ENCODE measurements at places on chromosomes 3 and 15. TPM values are rescaled to one million over a fixed set of nuclear protein-coding genes. Genes with fewer than 3 reads are reported as not detected.

Gene ATP13A5
- total RNA-seq, result 0.86 TPM

Gene ACP3
- total RNA-seq, result 2.1 TPM

Gene TRAT1
- 0.78 TPM for total RNA-seq

Gene C15orf39
- 27.0 TPM for total RNA-seq

Gene KLHL6
- total RNA-seq, result 3.7 TPM

Gene TEX55
- total RNA-seq, result not detected

Gene ROPN1
- not detected for total RNA-seq

Gene NANOGP8
- total RNA-seq, result 0.46 TPM

Gene NPAP1
- total RNA-seq, result 0.17 TPM

GRCh38 chr3:121619691-121620090, 26.5 kb downstream of the FBXO40 start:
- DNase-seq, result no peak

GRCh38 chr3:177820683-177821316, 623.5 kb upstream of the TBL1XR1 start:
- no peak for DNase-seq

GRCh38 chr3:9135930-9136525, 113.4 kb downstream of the SRGAP3 start:
- no peak for DNase-seq

- no peak for DNase-seq
Measured at GRCh38 chr3:109355625-109356441, 18.5 kb upstream of the DPPA4 start.

DNA sequence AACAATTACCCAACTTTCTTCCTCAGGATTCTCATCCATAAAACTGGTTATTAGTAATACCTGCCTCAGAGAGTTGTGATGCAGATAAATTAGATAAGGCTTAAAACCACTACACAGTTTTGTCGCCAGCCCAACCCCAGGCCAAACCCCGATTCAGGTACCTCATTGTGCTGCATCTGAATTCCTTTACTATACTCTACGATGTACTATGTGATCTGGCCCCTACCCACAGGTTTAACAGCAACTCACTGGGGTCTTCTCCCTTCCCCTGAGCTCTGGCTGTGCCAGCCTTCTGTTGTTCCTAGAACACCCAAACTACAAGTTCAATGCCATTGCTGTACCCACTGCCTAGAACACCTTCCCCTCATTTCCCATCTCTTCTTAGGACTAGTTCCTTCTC, 64.6 kb downstream of the MYO5A start:
- no peak for DNase-seq

- DNase-seq, result no peak
Measured at GRCh38 chr3:10338164-10338470, 17.2 kb upstream of the SEC13 start.

GRCh38 chr3:4021162-4021561, 221.9 kb downstream of the LRRN1 start:
- DNase-seq, result no peak

DNA sequence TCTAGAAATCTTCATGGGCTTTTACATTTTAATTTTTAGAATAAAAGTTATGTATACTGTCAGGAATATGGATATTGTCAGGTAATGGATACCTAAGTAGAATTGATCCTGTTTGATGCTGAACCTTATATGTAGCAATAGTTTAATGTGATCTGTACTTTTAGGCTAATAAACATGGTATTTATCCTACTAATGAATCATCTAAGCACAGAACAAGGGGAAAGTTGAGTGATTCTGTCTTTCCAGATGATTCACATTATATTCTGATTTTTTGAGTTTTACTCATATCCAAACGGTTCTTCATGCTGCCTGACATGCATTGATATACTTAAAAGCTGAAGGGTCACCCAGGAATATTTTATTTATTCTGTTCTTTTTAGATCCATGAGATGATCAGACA, 34.5 kb downstream of the FANCI start:
- no peak for DNase-seq

DNA sequence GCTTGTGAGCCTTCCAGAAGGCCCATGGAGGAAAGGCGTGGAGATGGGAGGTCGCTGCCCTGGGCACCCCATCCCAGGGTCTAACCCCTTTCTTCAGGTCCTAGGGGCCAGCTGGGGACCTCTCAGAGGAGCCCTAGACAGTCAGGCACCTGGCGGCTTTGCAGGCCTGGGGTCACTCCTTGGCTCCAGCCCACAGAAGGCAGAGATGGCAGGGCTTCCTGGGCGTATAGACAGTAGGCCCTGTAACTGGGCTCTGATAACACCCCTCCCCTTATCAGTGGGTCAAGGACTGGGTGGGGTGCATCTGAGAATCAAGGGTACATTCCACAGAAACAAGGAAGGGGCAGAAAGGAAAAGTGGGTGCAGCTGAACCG, 16.7 kb downstream of the ZDHHC19 start:
- DNase-seq, result no peak

DNA sequence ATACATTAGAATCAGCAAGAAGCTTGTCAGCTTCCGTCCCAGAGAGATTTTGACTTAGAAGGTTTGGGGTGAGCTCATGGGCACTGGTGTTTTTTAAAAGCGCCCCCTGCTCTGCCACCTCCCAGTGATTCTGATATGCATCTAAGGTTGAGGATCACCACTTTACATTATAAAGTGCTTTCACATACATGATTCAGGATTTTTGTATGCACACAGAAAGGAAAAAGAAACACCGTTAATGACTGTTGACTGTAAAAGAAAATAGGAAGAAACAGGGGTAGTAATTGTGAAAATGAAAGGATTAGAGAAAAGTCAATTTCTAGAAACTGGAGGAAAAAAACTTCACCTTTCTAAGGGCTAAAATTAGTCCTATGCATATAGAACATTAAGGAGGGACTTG, 104.9 kb upstream of the ZBED2 start:
- no peak for DNase-seq

DNA sequence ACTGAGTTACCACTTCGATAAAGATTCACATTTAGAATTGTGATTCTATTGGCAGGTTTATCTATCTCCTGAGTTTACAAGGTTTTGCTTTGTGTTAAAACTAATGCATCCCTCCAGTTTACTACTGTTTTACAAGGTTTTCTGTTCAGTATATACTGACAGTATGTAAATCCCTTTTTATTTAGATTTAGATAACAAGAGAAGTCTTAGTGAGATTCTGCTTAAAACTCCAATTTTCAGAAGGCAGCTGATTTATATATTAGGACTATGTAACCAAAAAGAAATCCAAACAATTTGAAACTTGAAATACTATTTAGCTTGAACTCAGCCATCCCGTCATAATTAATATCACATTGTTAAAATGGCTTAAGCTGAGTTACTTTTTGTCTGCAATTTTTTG, 619.2 kb downstream of the NAALADL2 start:
- no peak for DNase-seq

DNA sequence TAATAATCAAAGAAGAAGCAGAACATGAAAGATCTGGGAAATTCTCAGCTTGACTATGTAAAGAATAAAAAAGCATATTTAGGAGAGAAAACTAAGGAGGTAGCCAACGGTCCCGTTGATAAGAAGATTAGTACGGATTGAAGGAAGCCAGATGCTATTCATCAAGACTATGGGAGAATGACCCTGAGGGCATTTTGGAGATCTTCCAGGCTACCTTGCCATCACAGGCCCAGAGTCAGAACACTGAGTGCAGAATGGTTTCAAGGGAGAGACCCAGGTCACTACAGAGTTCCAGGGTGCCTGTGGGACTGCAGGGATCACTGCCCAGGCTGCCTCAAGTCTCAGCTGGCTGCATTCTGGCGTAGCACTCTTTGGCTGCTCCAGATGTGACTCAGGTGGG, 752.9 kb upstream of the ARPP21 start:
- no peak for DNase-seq

DNA sequence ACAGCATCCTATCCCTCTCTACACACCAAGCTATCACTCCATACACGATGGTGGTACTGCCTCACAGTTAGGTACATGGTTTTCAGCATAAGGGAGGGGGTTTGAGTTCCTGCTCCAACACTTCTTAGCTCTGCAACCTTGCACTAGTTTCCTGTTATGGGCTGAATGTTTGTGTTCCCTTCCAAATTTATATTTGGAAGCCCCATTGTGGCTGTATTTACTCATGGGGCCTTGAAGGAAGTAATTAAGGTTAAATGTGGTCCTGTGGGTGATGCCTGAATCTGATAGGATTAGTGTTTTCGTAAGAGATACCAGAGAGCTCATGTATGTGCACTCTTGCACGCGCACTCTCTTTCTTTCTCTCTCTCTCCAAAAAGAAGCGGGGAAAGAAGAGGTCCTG, 259.4 kb downstream of the RORA start:
- DNase-seq, result no peak

DNA sequence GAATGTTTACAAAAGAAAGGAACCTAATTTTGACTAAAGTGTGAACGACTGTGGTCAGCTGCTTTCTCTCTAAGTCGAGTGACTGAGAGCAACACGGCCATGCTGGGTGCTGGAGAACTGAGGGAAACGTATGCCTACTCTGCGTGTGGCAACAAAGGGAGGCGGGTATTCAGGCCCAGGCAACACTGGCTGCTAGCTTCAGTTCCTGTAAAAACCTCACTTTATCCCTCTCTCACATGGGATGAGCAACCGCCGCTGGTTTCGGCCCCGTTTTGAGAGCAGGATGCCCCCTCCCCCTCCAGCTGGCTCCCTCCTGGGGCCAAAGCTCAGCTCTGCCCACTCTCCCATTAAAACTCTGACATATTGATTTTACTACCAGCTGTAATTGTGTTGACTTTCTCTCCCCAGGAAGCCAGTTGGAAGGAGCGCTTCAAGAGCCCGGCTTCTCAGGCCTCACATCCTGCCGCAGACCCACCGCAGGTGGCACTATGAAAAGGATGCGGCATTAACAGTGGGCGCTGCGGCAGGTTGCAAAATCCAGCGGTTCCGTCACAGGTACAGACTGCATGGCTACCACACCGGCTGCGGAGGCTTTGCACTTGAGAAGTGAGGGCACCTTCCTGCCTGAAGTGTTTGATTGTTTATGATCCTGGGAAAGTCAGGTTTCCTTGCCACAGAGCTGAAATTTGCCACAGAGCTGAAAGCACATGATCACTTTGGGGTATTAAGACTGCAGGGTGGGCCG, 12.7 kb downstream of the PLXND1 start:
- DNase-seq, result peak; percentile 57

DNA sequence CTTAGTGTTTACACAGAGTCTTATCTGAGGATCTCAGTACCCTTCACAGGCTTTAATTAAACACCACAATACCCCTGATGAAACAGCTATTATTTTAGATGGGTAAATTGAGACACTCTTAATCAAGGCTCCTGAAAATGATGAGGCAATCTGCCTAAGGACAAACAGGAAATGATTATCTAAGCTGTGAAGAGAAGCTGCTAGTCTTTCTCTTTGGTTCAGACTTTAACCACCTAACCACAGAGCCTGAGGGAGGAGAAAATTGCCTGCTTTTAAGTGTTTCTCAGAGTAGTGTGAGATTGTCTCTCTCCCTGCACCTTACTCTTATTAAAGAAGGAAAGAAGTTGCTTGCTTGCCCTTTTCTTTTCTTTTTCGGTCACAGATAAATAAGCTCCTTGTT, 364.3 kb upstream of the ADAMTS9 start:
- DNase-seq, result no peak

DNA sequence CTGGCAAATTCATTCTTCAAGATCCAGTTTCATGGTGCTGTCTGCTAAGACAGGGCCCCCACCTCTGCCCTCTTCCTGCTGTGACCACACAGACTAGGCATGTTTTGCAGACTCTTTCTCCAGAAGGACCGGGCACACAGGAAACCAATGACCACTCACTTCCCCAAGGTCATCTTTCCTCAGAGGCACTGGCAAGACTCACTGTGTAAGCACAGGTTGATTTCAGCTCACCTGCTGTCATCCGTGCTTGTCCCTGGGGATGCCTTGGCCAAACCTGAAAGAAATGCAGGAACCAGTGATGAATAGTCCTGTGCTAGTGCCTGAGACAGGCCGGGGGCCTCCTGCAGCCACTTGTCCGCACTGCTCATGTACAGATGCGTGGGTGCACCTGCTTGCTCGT, 33.5 kb downstream of the ALS2CL start:
- DNase-seq, result no peak

DNA sequence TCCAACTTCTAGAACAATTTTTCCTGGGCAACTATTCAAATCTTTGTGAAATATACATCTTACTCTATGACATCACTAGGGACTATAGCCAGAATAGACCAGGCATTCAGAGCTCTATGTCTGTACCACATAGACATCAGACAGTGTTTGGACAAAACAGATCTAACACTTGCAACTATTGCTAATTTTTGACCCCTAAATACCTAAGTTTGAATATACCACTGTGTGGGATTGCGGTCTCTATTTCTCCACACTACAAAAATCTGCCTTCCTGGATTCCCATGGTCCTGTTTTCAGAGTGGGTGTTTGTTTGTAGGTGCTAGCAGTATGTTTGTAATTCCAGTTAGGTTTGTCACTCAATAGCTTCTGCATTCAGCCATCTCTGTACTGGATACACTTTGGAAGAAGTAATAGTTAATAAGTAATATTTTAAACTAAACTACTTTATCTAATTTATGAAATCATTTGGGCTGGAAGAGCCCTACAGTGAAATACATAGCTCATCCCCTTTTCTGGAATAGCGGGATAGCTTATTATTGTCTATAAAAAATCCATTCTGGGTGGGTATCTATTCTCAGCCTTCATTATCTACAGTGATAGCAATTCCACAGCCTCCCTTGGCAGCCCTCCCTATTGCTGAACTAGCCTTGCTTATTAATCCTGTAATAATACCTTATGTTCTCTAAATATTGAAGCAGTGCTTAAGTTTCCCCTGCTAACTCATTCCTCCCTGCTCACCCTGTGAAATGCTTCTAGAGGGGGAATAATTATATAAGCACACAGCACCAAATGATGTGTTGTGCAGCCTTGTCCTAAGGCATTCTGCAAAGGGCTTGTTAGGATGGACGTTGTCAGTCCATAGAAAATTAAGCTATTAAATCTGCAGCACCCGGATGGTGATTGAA, 49.4 kb downstream of the RBMS3 start:
- DNase-seq, result no peak

DNA sequence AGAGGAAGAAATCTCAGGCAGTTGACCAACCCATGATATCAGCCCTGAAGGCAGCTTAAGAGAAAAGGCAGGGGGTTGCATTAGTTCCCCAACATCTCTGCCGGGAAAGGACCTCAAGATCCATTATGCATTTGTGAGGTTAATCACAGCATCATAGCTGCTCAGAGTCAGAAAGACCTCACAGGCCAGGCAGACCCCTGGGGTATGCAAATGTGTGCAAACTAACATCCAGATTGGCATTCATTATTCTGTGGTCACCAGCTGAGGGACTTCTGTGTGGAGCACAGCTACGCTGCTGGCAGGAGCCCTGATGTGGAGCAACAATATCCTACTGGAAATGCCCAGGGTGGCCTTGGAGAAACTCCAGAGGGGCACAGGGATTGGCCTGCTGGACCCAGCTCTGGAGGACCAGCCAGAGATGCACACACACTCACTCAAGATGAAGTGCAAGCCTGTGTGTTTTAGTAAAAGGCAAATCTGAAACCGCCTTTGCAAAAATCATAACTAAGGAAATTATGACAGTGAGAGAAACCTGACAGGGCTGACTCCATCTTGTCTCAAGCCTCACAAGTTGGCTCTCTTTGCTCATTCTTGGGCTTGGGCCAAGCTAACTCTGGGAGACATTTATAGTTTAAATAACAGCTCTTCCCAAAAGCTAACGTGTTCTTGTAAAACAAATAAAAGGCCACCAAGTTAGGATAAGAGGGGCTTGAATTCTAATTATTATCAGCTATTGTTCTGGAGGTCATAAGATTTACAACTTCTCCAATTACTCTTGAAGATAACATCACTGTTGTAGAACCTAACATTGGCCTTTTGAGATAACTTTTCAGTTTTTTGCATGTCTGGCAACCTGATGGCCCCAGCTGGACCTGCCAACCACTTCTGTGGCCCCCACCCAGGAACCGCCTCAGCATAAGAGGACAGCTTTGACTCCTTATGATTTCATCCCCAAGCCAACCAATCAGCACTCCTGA, 257.1 kb downstream of the UACA start:
- DNase-seq, result no peak
